AG10803 (cell line): ENCODE measurements at places on chromosomes 2 and 18.

GRCh38 chr2:26325851-26326250 is 20.1 kb upstream of the SELENOI start:
- peak; percentile 33 for DNase-seq

DNA sequence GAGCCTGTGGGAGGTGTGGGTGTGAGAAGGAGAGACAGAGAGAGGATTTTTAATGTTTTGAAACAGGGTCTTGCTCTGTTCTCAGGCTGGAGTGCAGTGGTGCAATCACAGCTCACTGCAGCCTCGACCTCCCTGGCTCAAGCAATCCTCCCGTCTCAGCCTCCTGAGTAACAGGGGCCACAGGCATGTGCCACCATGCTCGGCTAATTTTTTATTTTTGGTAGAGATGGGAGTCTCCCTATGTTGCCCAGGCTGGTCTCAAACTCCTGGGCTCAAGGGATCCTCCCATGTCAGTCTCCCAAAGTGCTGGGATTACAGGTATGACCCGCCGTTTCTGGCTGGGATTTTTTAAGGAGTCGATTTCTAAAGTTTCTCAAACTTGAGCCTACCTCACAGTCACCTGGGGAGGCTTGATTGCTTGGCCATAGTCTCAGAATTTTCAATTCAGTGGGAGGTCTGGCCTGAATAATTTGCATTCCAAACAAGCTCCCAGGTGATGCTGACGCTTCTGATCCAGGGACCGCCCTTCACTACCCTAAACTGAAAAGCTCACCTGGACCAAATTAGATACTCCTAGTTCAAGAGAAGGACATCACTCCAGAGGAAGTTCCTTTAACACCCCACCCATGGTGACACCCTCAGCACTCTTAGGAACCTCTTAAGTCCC is 70.8 kb upstream of the SLC1A4 start:
- no peak for DNase-seq

GRCh38 chr2:54106631-54107454 is 8.6 kb upstream of the ACYP2 start:
- DNase-seq, result peak; percentile 51

DNA sequence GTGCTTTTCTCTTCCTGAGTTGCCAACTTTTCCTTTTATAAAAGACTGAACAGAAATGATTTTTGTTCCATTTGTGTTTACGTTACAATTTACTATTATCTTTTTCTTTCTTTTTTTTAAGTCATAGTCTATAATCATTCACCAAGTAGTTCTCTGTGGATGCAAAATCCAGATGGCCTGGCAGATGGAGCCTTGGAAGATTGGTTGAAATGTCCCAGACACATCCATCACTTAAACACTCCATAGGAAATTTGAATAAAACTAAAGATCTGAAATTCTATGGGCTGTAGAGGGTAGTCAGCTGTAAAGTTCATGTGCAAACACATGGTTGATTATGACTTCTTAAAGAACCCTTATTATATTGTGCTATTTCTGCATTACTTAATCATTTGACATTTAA is 164.8 kb upstream of the DOCK10 start:
- DNase-seq, result no peak

DNA sequence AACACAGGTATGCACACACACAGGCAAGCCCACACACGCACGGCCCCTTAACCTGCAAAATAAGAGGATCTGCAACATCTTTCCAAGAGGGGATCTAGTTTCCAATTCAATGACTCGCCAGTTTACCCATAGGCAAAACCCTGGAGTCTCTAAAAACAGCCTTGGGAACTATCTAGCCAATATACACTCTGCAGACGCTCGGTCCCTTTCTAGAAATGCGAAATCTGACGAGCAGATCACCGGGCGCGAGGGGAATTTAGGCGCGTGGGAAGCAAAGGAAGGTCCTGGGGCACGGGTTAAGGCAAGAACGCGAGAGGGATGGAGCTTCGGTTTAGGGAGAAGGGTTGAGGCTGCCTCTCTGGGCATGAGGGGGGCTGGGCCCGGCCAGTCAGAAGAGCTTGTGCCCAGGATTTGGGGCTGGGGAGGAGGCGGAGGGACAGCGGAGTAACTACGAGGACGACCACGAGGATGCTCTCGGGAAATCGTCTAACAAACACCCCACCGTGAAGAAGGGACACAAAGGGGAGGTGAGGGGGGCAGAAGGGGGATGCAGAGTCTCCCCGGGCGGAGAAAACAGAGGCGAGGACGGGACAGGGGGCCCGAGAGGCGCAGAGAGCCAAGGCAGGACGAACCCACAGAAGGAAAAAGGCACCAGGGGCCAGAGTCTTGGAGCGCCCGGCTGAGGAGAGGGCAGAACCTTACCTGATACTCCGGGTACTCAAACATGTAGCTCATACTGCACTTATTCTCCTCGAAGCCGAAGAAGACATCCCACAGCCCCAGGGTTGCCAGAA is 542 bp downstream of the PGAP1 start:
- DNase-seq, result peak; percentile 31

- no peak for DNase-seq
Measured at GRCh38 chr2:128562471-128563347, 244.0 kb upstream of the HS6ST1 start.

DNA sequence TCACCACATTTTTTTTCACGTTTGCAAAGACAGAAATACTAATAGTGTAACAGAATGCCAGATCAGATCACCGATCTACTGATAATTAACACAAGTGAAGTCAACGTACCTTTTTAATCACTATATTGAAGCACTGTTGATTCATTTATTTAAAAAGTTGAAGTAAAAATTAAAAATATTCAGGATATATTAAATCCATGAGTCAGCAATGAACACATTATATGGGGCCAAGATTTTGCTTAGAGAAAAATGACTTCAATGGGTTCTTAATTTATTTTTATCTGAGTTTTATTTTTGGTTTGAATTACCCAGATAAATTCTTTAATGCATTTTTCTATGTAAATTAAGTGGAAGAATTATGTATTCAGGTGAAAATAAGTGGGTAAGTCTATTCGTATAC is 14.2 kb downstream of the SPHKAP start:
- DNase-seq, result no peak

DNA sequence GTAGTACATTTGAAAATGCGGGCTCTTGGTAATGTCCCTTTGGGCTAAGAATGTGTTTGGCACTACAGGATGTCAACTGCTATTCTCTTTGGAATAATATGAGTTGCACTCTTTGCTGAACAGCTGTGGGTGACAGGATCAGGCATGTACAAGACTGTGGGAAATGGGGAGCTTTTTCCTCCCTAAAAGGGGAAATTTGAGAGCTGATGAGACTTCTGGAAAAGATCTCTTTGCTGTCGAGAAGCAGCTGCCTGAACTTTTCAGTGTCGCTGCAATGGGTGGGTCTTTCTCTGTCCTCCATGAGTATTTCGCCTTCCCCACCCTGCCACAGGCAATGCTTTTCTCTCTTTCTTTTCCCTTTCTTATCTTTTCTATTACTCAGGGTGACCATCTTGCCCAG is 762.2 kb upstream of the GCFC2 start:
- no peak for DNase-seq

DNA sequence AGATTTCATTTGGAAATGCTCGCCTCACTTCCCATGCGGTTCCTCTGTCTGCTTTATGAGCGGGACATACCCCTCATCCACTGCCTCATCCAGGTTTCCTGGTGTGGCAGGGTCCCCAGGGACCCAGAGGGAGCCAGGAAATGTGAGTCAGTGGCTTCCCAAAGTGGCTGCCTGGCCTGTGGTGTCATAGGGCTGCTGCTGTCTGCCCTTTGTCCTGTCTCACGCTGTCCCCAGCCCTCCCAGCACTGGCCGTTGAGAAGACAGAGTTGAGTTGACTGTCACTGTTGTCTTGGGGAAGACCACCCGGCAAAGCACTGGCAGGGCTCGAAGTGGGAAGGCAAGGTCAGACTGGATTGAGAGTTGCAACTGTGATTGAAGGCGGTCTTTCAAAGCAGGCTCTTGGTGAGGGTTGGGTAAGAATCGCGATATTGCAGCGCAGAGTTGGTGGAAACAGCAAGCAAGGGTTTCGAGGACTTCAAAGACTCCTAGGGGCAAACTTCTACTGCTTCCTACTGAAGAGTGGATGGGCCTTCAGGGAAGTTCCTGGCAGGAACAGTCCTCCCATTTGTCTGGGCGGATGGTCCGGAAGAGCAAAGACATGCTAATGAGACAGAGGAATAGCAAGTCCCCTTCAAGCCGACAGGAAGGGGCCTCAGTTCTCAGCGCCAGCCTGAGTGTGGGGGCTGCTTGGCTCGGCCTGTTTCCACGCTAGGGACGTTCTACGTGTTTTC is 33.9 kb downstream of the RAB31 start:
- DNase-seq, result peak; percentile 73

- no peak for DNase-seq
Measured at GRCh38 chr2:119197126-119197405, 26.6 kb upstream of the STEAP3 start.

- DNase-seq, result no peak
Measured at GRCh38 chr2:39256040-39256439, 12.3 kb upstream of the CDKL4 start.

DNA sequence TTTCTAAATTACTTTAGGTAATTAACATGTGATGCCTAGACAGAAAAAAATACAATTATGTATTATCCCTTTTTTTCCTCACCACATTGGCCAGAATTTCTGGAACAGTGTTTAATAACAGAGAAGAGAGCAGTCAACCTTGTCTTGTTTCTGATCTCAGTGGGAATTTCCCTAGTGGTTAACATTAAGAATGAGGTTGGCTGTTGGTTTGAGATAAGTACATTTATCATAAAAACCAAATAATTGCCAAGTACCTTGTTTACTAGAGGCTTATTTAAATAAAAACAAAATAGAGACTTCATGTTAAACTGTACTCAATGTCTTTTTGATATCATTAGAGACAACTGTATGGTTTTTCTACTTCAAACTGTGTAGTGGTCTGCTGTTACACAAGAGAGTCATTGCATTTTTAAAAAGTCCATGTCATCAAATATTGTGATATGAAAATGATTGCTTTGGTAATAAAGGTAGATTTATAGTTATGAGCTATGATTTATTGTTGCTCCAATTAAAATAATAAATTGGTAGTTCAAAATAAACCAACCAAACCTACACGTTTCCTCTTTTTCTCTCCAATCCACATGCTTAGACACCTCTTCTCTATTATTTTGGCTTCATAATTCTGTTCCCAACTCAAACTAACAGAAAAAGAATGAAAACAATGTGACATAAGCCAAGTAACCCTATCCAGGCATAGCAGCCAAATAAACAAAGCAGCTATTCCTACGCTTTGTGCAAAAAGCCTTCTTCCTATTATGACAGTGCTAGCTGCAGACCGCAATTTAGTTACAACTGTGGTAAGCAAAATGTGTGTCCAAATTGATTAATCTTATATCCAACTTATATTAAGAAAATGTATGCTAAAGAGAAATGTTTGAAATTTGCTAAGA is 20.9 kb upstream of the TANK start:
- peak; percentile 86 for DNase-seq

DNA sequence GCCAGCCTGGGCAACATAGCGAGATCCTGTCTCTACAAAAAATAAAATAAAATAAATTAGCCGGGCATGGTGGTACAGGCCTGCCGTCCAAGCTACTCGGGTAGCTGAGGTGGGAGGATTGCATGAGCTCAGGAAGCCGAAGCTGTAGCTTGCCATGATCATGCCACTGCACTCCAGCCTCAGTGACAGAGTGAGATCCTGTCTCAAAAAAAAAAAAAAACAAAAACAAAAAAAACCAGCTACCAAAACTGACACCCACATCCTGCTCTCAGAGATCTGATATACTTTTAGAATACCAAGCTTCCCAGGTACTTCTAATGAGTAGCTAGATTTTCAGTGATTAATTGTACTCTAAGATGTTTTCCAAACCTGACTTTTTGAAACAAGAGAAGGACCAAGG is 74.0 kb downstream of the TTC27 start:
- no peak for DNase-seq

- DNase-seq, result no peak
Measured at GRCh38 chr2:215881582-215881981, 131.8 kb downstream of the MREG start.

- peak; percentile 87 for DNase-seq
Measured at GRCh38 chr18:56245866-56246580, 392.4 kb downstream of the TXNL1 start.

- no peak for DNase-seq
Measured at GRCh38 chr2:224915136-224915535, 127.1 kb downstream of the DOCK10 start.

GRCh38 chr2:232137356-232138147 is 176.0 kb downstream of the DIS3L2 start:
- no peak for DNase-seq

DNA sequence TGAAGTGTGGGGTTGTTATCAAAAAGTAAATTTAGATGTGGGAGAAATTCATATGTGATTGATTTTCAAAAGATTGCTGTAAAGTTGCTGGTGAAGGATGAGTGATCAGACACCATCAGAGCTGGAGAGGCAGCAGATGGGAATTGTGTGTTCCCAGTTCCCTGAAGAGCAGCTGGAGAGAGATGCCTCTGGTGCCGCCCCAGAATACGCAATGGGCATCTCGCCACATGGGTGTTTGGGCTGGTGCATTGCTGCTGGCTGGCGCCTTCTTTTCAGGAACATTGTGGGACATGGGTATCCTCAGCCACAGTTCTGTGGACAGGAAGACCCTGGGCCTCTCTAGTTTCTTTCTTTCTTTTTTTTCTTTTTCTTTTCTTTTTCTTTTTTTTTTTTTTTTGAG is 11.9 kb downstream of the ATG4B start:
- DNase-seq, result peak; percentile 22

DNA sequence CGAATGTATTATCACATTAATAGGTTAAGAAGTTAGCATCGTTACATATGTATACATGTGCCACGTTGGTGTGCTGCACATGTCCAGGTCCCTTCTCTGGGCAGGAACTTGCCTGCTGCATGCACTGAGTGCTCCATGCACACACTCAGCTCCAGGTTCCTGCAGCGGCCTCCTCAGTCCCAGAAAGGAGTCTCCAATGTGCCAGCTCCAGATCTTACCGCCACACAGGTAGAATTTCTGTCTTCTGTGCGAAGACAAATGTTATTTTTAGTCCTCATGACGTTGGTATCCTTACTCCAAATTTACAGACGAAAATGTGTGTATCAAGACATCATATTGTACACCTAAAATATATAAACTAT is 127.1 kb downstream of the GALR1 start:
- no peak for DNase-seq

GRCh38 chr2:101012706-101013181 is 10.7 kb downstream of the RPL31 start:
- DNase-seq, result peak; percentile 42

GRCh38 chr2:15145046-15145817 is 415.9 kb downstream of the NBAS start:
- no peak for DNase-seq

DNA sequence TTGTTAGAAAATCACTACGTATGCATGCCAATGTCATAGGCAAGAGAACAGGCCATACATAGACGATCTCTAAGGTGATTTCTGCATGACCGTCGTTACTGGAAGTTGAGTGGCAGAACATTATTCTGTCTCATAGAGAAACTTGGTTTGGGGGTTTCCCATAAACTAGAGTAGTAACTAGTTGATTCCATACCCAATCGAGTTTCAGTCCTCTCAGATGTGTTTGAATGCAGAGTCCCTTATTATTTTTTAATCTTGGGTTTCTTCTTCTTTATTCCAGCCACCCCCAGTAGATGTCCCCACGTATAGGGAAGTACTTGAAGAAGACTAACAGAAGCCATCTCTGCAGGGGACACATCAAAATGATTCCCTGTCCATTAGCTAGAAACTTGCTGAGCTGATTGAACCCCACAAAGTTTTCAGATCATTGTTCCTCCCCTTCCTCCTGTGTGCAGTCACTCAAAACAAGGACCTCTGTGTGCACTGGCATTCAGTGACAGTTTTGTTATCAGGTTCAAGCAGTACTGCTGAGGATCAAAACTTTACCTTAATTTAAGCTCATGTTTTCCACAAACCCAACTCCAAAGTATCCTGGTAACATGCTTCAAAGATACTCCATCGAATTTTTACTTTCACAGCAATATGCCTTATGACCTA is 68.4 kb upstream of the CDCA7 start:
- no peak for DNase-seq
